ENCODE measurements at places on chromosomes 1 and 21.

DNA sequence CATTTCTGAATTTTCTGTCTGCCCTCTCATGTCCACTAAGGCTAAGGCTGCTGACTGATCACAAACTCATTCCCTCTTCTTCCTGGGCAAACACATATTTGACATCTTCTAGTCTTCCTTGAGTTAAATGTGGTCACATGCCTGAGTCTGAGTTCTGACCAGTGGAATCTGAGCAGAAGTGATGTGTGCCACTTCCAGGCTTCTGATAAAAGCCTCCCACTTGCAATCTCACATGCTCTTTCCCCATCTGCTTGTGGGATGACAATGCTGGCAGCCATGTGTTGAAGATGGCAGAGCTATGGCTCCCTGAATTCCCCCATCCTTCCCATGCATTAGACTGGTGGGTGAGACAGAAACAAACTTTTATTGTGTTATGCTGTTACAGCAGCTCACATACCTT is 149.9 kb upstream of the ZNF648 start:
- no peak for DNase-seq

DNA sequence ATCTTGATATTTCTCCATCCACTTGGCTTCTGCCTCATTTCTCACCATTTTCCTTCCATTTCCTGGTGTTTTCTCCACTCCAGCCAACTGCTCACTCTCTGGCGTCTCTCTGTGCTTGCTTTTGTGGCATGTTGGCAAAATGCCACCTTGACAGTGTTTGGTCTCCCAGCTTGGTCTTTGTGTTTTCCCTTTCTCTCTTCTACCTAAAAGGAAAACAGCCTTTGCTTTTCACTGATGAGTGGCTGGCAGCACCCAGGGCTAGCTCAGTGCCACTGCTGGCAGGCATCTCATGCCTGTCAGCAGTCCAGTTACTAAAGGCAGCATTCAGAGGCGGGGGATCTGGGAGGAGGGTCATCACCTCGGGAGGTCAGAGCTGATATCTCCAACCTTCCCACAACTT is 55.3 kb upstream of the DSCAM start:
- no peak for DNase-seq

DNA sequence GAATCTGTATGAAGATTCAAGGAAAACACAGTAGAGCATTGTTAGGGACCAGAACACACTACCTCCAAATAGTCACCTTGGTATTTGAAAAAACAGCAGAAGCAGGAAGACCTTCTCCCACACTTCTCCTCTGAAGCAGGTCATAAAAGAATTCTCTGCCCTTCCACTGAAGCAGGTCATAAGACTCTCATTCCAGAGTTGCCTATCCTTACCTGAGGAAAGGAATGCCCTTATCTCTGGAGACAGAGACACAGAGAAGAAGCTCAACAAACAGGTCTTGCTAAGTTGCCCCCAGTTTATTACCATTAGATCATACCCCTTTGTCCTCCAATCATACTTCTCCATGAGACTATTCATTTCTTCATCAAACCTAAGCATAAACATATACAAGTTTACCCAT is 225.8 kb upstream of the TNR start:
- no peak for DNase-seq

DNA sequence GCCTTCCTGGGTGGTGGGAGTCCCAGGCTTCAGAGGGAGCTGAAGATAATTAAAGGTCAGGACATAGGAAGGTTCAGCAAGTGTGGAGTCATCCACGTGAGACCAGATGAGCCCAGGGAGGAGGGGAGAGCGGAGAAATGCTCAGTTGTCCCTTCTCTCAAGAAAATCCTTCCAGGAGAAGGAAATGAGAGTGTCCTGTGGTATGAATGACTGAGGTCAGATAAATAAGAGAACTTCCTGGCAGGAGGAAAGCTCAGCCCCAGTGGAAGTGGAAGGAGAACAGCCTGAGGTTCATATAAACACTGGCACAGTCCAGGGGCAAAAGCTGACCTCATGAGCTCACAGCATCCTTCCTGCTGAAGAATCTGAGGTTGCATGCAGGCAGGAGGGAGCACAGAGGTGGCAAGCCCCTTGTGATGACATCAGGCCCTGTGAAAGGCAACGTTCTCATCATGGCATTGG is 97.6 kb downstream of the NAV1 start:
- DNase-seq, result no peak

GRCh38 chr1:109712321-109712864 is 342 bp downstream of the GSTM5 start:
- DNase-seq, result no peak

DNA sequence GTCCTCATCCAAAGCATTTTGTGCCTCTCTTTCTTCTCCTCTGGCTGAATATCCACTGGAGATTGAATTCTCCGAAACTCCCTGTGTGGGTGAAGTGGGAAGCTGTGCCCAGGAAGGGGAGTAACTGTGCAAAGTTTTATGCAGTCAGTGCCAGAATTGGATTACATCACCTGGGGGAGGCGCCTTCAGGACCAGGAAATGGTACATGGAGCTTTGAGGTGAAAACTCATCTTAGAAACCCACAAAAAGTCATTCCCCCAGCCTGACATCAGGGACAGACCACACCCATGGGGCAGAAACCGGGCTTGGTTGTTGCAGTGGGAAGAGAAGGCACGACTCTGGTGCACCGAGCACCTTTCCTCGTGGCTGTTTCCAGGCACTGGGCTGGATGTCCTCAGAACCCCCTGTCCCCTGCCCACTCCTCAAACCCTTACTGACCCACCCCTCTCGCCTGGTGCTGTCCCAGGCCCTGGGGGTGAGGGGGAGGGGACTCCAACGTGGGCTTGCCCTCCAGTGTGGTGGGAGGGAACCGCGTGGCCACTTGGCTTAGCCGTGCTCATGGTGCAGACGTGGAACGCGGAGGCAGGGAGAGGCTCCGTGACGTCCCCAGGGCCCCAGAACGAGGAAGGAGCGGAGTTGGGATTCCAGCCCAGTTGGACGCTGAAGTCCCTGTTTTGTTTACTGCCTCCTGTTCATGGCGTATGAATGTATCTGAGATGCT is 15.7 kb downstream of the TFF3 start:
- DNase-seq, result peak; percentile 9

GRCh38 chr1:236084386-236084730 is 19.5 kb upstream of the NID1 start:
- no peak for DNase-seq

- DNase-seq, result no peak
Observed at GRCh38 chr1:202982715-202983430, 15.8 kb upstream of the CYB5R1 start.

DNA sequence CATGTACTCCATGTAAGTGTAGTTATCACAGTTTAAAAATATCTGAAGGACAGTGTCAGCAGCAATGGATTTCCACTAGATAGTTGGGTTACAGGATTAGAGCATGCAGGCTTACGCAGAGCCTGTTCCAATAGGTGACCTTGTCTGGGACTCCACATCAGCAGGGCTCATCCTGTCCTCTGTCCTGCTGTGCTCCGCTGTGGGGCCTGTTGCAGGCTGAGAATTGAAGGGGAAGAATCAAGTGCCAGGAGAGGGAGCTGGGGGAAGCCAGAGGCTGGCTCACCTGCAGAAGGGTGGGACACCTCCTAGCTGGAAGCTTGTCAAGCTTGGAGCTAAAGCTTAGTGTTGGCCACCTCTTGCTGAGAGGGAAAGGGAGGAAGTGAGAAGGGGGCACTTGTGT is 62.8 kb downstream of the XCL2 start:
- no peak for DNase-seq

DNA sequence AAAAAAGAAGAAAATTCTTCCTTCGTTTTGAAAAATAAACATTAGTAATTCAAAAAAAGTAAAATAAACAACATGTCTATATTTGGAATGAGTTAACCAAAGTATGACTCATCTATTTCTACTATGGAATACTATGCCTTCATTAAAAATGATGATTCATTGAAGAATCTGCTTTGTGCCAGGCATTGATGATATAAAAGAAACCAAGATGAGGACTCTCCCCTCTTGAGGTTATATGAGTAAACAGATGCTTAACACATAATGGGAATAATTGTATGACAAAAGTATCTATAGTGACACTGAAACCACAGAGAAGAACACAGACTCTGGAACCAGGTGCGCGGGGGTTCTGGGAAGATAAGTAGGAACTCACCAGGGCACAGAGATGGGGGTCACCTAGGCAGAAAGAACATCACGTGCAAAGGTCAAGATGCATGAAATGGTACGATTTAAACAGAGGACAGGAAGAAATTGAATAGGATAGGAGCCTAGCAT is 18.8 kb downstream of the ELF3 start:
- DNase-seq, result no peak

- no peak for DNase-seq
Observed at GRCh38 chr21:32173121-32173724, 105.6 kb downstream of the MIS18A start.

DNA sequence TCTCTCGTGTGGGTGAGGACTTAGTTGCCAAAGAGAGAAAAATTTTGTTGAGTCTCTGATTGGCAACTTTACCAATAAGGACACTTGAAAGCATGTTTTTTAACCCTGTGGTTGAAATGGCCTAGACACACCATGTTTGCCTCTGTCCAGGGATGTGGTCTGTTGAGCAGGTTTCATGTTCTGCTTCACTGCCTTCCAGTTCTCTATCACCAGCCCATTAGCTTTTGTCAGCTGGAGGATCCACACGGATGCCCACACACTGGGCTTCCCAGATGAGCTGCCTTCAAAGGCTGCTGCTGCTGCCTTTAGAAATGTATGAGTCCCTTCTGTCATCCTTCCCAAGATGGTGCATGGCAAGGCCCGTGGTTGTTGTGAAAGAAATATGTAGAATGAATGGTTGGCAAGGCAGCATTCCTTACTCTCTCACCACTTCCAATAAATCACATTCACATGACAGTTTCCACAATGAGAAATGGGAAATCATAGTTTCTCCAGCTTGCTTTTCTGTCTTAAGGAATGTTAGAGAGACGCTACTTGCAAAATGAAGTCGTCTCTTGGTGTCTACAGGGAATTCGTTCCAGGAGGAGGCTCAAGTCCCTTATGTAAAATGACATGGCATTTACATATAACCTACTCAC is 108.2 kb upstream of the SLC35F3 start:
- no peak for DNase-seq

- no peak for DNase-seq
Observed at GRCh38 chr1:84164161-84164560, 20.1 kb downstream of the PRKACB start.

DNA sequence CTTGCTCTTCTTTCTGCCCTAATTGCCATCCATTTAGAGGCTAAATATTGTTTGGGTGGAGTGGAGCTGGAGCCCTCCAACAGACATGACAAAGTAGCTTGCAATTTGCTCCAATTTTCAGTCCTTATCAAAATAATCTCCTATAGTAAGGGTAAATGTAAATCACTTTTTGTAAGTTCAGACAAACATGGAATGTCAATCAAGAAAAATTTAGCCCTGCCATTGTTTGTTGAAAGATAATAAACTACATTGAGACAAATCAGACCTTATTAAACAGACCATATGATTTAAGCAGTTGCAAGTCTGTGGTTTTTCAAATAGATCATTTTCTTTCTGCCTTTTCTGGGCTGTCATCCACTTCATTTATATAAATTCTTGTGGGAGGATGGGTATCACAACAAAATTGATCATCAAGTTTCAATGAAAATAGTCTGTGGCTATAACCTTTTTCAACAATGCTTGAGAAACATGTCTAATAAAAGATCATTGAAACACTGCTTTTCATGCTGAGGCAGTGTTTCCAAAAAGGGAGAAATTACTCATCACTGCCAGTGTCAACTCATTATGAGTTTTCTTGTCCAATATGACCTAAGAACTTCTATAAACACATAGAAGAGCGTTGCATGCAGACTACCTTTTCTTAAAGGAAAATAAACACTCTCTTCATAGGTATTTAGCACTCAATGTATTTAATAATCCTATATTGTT is 1152.0 kb upstream of the B3GALT2 start:
- DNase-seq, result no peak

- DNase-seq, result no peak
Observed at GRCh38 chr1:117653732-117654492, 48.1 kb downstream of the TENT5C start.

GRCh38 chr1:20867062-20867461 is 80.0 kb upstream of the HP1BP3 start:
- no peak for DNase-seq

DNA sequence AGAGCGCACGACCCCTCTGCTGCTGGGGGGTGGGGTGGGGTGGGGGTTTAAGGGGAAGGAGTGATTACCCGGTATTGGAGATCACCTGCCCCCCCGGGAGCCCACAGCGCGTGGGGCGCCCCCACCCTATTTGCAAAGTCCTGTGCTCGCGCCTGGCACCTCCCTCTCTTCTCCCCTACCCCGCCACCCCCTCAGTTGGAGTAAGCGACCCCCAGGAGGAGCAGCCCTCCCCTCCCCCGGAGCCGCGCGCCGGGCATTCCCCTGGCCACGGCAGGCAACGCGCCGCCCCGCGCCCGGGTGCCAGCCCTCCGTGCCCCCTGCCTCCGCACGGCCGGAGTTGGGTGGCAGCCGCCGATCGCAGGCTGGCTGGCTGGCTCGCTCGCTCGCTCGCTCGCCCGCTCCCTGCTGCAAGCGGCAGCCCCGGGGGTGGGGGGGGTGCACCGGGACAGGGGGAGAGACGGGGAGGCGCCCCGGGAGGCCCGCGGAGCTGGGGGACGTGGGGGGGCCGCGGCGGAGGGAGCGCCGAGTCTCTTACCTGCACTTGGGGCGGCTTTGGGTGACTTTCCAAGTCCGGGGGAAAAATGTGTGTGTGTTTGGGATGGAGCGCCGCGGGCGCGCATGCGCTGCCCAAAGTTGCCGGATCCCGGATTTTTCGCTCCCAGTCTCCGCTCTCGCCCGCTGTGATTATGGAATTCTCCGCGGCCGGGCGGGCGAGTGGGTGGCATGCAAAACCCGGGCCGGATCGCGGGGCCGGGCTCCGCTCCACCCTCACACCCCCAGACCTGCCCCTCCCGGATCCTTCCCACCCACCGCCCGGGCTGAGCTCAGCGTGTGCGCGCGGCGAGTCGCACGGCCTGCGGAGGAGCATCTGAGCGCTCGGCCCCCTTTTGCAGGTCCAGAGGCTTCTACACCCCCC is at the start of gene CASZ1:
Gene CASZ1, minus strand, starts transcription at position 618 of the 916 bp plus-strand sequence. CDS start 102,757 bp downstream, outside the sequence.
- DNase-seq, result no peak

- no peak for DNase-seq
Observed at GRCh38 chr1:237492359-237492758, 398.4 kb downstream of the ZP4 start.

DNA sequence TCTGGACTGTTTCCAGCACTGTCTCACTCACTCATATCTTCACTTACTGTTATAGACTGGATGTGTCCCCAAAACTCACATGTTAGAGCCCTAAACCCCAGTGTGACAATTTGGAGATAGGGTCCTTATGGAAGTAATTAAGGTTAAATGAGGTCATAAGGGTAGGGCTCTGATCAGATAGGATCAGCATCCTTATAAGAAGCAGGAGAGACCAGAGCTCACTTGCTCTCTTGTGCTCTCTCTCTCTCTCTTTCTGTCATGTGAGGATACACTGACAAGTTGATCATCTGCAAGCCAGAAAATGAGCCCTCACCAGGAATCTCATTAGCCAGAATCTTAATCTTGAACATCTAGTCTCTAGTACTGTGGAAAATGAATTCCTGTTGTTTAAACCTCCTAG is 23.4 kb downstream of the TNR start:
- no peak for DNase-seq

- DNase-seq, result no peak
Observed at GRCh38 chr1:78263946-78264345, 218.2 kb downstream of the GIPC2 start.

Data from CD4-positive, alpha-beta T cell treated with Interleukin-6 for 4 hours (primary cell).